ENCODE measurements at places on chromosomes 6 and 20.

DNA sequence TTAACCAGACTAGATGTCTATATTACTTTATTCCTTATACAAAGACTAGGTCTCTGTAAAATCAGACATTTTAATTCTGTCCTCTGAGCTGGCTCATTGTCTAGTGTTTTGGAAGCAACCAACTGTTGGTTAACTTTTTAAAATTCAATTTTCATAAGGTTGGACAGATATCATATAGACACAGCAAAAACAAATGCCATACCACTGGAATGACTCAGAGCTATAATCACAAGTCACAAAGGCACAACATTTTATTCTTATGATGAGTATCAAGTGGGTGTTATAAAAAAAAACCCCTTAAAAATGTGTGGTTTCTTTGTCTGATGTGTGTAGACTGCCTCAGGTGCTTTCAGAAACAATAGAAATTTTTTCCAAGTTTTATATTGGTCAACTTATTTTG is 296.2 kb upstream of the MARCKS start:
- no peak for DNase-seq

DNA sequence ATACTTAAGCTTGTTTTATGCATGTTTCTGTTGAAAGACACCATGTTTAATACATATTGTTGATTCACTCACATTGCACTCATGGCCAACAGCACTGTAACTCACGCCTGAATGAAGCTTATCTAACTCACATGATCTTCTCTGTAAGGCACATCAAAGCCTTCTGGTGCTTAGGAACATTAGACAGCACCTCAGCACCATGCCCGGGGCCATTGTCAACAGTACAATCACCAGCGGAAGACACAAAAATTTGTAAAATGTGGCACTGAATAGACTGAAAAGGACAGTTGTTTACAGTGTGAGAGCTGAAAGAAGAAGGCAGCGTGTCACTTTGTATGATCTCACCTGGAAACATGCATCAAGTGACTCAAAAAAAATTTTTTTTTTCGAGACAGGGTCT is 8.9 kb upstream of the TCF15 start:
- DNase-seq: no peak

GRCh38 chr6:100281471-100281901 is 183.2 kb downstream of the SIM1 start:
- DNase-seq: no peak

DNA sequence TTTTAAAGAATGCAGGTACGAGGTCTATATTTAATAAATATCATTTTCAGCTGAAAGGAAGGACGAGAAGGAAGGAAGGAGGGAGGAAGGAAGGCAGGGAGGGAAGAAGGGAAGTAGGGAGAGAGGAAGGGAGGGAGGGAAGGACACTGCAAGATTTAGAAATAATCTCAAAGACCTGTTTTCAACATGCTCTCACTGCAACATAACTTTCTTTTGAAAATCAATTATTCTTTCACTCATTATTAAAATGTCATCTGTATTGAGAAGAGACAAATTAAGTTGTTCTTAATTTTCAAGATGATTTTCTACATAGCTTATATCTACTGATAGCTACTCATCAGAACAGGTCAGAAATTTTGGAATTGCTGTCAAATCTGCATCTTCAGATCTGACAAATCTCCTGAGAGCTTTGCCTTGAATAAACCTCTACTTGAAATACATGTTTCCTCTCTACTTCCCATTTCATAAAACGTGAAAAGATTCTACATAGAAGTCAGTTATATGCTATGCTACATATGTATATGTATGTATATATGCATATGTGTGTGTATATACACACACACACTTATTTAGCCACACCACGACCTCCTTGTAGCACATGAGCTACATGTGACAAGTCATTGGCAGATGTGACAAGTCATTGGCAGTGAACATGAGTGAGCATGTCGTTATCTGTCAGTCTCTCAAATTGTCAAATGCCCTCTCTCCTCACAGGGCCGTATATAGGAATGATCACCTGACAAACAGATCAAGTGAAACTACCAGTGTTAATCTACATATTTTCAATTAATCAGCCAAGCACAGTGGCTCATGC is 241.6 kb downstream of the LY86 start:
- no peak for DNase-seq

GRCh38 chr6:21597801-21598673 is 4.5 kb downstream of the SOX4 start:
- DNase-seq: no peak

DNA sequence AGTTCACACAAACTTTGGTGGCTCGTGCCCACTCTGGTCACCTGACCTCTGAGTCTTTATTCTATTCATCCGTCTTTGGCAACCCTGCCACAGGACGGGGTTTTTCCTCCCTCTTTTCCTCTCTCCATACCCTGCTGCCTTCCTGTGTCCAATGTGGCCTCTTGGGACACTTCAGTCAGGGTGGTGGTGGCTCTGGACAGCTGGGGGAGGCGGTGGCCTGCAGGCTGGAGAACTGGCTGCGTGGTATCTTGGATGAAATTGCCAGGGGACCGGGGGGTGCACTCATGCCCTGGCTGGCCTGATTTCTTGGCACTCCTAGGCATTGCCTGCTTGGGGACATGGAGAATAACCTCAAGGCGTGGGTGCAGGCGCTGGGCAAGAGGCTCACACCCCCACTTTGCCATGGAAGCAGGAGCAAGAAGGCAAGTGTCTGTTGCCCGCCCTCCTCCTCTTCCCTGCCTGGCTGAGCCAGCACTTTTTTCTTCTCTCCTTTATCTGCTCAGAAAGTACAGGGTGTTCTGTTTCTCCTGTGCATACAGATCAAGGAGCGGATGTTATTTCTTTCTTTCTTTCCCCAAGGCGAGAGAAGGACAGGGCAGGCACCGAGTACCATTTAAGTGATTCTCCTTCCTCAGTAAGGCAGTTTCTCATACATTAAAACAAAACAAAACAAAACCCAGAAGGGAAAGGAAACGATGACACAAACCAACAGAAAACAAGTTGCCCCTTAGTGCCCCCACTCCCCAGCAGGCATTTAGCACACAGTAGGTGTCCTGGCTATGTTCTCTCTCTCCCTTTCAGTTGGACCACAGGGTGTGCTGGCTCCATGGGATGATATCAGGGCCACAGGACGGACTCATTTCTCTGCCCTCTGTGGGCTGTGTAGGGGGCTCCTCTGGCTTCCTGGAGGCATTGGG is 155.5 kb upstream of the RNF24 start:
- DNase-seq: no peak

DNA sequence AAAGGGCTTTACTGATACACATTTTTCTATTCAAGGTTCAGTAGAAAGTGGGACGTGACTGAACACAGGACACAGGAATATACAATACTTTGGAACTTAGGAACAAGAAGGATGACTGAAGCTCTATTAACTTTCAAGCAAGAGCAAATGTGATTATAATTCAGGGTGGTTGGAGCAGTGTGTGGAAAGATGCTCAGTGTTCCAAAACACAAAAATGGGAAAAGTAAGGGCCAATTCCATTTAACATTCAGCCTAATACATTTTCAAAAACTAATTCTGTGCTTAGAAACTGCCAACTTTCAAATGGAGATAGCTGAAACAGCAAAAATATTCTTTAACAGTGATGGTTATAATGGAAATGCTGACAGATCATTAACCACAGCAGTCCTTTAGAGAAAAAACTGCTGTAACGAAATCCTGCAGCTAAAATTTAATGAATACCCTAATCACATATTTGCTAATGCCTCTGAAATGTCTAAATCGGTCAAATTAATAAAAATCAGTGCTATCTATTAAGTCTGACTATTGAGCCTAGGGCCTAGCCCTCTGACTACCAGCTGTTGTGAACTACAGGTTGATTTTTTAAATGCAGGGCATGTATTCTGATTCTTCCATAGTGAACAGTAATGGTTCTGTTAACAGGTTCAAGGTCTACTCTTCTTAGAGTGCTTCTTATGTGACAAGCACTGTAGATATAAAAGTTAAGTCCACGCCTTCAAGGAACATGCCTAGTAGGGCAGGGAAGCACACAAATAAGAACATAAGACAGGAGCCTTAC is 45.9 kb downstream of the RARS2 start:
- no peak for DNase-seq
